Naive thymus-derived CD8-positive, alpha-beta T cell (primary cell): ENCODE measurements at places on chromosomes 5 and 9. TPM values are rescaled to one million over a fixed set of nuclear protein-coding genes. Genes with fewer than 3 reads are reported as not detected.

SOX30 gene
- total RNA-seq, result 0.44 TPM

GFPT2 gene
- total RNA-seq, result 2.9 TPM

GCNT4 gene
- total RNA-seq, result 22.5 TPM

CDH9 gene
- not detected for total RNA-seq

GALT gene
- 181 TPM for total RNA-seq

HAVCR1 gene
- 30.2 TPM for total RNA-seq

DNA sequence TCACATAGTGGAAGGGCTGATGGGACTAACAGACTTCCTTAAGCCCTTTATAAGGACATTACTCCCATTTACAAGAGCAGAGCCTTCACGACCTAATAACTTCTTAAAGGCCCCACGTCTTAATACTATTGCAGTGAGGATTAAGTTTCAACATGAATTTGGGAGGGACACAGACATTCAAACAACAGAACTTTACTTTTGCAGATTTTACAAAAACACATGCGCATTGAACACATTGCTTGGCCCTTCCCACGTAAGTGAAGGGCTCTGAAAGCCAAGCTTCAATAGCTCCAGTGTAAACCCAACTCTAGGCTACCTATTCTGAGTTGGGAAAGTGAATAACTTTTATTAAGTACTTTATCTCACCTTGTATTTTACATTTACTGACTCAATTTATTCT is 53.8 kb upstream of the DNAH5 start:
- DNase-seq, result no peak

- no peak for DNase-seq
These were observed 102.6 kb downstream of the PDZD2 start for GRCh38 chr5:31741496-31741895.

DNA sequence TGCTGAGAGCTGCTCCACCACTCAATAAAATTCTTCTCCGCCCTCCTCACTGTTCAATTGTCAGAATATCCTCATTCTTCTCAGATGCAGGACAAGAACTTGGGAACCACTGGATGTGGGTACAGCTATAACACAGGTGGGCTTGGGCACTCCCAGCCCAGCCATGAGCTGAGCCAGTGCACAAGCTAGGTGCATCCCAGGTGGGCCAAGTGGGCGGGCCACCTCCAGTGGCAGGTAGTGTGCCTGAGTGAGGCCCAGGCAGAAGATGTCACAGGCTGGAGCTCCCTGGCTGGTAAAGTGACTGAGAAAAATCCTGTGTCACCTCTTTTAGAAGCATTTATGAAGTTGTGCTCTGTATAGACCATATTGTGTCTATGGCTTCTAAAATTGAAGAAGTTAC is 501.6 kb upstream of the TYRP1 start:
- DNase-seq, result no peak

DNA sequence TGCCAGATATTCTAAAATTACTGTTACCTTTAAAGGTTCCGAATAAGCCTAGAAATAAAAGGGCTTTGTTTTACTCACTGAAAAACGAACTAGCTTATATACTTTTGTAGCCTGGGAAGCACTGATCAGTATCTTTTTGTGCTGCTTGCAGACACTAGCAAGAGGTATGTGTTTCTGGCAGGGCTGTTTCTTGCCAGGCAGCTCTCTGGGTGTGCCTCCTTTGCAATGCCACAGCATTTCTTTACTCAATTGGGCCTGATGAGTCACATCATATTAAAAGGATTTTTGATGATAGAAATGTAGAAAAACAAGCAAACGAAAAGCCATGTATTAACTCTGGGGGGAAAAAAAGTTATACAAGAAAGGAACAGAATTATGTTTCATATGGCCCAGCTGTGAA is 35.6 kb downstream of the CD180 start:
- peak; percentile 40 for DNase-seq

DNA sequence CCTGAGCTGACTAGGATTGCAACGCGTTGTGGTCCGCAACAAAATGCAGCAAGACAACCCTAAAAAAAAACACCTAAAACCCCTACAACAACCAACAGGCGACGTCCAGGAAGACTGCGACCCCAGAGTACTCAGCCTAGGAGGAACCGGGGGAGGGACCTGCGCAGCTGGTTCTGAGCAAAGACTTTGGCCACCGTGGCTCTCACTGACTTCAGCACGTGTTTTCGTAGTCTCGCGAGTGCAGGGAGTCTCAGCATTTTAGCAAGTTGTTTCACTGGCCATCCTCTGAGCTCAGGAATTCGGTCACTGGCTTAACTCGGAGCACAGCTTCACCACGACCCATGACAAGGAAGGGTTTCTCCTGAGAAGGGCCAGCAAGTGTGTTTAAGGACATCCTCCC is 8.6 kb upstream of the ZDHHC11 start:
- DNase-seq, result no peak

GRCh38 chr9:110940951-110941557 is 97.2 kb downstream of the LPAR1 start:
- DNase-seq, result no peak

- no peak for DNase-seq
These were observed 7.0 kb upstream of the UGT3A2 start for GRCh38 chr5:36073595-36074216.

GRCh38 chr9:131405858-131406537 is 12.1 kb downstream of the PRRC2B start:
- DNase-seq, result no peak
